ENCODE measurements at places on chromosomes 12 and 14.

DNA sequence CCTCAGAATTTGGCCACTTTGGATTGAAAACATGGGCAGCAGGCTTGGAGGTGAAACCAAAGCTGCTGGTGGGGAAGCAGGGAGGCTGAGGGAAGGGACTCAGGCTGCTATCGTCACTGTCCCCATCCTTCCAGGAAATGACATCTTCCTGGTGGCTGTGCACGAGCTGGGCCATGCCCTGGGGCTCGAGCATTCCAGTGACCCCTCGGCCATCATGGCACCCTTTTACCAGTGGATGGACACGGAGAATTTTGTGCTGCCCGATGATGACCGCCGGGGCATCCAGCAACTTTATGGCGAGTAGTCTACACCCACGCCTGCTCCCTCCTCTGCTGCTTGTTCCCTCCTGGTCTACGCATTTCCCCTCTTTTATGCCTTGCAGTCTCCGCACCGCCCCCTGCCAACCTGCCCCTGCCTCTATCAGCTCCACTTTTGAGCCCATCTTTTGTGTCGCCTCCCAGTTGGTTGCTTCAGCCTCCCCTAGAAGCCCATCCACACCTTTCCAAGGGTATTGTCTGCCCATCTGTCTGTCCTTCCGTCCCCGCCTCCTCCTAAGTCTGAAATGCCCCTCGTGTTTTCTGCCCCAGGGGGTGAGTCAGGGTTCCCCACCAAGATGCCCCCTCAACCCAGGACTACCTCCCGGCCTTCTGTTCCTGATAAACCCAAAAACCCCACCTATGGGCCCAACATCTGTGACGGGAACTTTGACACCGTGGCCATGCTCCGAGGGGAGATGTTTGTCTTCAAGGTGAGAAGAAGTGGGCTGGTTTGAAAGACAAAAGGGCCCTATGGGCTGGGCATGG is 6.9 kb downstream of the MMP14 start:
- DNase-seq = no peak

GRCh38 chr12:56658921-56659320 is 13.1 kb upstream of the ATP5F1B start:
- DNase-seq = no peak

DNA sequence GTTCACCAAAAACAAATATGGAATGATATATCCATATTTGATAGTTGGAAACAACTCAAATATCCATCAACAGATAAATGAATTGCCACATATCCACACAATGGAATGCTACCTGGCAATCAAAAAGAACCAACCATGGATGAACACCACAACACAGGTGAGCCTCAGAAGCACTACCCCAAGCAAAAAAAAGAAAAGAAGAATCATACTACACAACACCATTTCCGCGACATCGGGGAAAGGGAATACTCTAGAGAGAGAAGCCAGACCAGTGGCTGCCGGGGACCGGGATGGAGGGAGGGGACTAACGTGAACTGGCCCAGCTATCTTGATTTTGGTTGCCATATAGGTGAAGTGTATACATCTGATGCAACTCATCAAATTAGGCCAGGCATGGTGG is 41.4 kb downstream of the SCARB1 start:
- no peak for DNase-seq

GRCh38 chr12:29662734-29663323 is 120.9 kb downstream of the TMTC1 start:
- no peak for DNase-seq

GRCh38 chr14:48536318-48536717 is 860.9 kb upstream of the MDGA2 start:
- DNase-seq = no peak

- DNase-seq = no peak
Measured at GRCh38 chr14:56342494-56342942, 224.3 kb downstream of the PELI2 start.

DNA sequence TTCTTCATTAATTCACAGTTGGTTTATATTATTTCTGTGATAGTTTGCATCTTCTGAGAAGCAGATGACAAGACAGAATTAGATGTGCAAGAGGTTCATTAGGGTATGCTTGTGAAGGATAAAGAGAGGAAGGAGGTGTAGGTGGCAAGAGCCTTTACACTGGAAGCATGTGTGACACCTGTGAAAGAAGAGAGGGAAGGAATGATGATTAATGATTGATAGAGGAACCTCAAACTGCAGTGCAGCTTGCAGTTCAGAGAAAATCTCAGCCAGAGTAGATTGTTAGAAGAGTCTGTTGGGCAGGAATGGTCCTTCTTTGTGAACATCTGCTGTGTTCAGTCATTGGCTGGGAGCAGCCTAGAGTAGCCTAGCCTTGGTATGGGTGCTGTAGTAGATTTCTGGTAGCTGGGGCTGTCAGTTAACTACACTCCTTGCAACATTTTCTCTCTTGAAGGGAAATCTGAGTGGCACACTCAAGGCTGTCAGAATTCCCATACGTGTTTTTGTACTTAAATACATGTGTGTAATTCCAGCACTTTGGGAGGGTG is 9.0 kb downstream of the RCOR1 start:
- no peak for DNase-seq

DNA sequence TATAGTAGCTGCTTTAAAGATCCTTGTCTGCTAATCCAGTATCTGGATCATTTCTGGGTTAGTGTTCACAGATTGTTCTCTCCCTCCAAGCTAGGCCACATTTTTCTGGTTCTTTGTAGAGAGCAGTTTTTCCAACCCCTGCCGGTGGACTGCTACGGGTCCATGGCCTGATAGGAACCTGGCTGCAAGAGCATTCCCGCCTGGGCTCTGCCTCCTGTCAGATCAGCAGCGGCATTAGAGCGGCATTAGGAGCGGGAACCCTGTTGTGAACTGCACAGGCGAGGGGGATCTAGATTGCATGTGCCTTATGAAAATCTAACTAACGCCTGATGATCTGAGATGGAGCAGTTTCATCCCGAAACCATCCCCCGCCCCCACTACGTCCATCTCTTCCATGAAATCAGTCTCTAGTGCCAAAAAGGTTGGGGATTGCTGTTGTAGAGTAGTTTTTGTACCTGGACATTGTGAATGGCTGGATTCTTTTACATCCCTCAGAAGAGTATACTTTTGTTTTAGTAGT is 50.4 kb downstream of the MYRFL start:
- no peak for DNase-seq

DNA sequence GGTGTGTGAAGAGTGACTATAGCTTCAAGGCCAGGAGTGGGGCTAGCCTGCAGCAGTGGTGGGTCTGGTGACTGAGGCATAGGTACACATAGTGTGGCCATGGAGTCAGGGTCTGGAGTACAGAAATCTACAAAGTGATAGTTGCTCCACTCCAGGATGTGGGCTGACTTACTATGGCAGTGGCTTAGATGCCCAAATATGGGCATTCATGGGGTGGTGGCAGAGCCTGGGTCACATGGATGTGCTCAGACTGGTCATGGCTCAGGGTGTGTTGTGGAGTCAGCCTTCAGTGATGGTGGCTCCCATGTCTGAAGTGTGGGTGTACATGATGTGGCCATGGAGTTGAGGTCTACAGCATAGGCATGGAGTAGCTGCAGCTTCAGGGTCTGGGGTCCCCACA is 27.3 kb downstream of the CLEC6A start:
- no peak for DNase-seq

- DNase-seq = no peak
Measured at GRCh38 chr14:87783071-87783470, 209.9 kb downstream of the GALC start.

DNA sequence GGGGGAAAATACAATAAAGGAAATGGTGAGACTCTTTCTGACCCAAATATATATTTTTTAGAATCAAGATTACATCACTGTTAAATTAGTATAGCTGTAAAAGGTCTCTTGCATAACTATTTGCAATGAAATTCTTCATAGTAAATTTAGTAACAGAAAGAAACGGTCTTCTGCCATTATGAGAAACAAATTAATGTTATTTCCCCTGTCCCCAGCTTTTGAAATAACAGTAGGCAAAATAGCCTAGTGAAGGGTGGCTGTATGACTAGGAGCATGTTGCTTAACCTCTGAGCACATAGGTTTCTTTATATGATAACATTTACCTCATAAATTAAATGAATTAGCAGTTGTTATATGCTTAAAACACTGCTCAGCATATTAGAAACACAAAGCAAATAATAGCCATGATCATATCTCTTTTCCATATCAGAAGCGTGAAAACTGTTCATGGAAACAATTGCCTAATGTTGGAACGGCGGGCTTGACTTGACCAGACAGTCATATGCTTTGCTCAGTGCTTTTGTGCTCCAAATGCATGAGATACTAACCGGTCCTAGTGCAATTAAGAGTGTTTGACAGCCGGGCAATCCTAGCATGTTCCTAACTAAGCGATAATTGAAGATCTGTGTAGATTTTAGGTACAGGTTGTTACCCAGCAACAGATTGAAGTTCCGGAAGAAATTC is 24.0 kb downstream of the BHLHE41 start:
- no peak for DNase-seq

GRCh38 chr12:109944561-109945359 is 44.7 kb downstream of the TCHP start:
- no peak for DNase-seq

DNA sequence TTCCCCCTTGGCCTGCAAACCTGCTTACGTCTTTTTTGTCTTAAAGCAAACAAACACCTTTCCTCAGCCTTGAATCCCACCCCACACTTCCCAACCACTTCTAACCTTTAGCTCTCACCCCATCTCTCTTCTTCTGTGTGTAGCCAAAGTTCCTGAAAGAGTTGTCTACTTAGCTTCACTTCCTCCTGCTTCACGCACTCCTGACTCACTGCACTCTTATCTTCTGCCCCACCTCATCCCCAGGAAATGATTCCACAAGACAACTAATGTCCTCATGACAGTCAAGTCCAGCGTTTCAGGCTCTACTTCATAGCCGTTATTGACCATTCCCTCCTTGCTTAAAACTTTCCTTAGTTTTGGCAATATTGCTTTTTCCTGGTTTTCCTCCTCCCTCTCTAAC is 22.4 kb downstream of the EIF2B2 start:
- no peak for DNase-seq
